Ovary (tissue), 10 donors: ENCODE measurements at places on chromosomes 6 and 20.

- no peak for DNase-seq
Observed at GRCh38 chr6:3236005-3236404, 8.6 kb upstream of the TUBB2B start.

DNA sequence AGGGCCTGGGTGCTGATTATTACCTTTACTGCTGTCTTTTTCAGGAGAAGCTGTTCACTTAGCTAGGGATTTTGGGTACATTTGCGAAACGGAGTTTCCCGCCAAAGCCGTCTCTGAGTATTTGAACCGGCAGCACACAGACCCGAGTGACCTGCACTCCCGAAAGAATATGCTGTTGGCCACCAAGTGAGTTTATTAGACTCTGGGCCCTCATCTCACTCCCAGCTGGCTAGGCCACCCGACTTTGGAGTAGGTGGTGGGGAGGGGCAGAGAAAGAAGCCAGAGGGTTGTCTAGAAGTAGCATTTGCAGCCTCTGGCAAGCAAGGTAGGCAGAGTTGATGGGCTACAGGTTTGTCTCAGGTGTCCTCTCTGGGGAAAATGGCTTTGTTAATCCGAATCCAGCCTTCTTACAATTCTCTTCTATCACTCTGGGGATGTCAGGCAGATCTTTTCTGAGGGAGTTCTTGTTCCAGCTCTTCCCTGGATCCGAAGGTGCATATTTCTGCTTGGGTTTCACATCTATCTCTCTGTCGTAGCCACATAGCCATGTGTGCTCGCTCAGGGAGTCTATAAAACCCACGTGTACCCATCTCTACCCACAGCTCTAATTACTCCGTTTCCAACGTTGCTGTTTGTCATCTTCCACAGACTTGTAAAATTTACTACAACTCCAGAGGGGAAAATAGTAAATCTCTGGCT is 21.6 kb downstream of the TFAP2B start:
- DNase-seq, result no peak

- no peak for DNase-seq
Observed at GRCh38 chr6:44224029-44224964, 902 bp downstream of the SLC29A1 start.

GRCh38 chr20:34824452-34824805 is 1.0 kb downstream of the NCOA6 start:
- DNase-seq, result no peak
